Forelimb muscle (tissue), 1 donor: ENCODE measurements at places on chromosomes 4 and X.

DNA sequence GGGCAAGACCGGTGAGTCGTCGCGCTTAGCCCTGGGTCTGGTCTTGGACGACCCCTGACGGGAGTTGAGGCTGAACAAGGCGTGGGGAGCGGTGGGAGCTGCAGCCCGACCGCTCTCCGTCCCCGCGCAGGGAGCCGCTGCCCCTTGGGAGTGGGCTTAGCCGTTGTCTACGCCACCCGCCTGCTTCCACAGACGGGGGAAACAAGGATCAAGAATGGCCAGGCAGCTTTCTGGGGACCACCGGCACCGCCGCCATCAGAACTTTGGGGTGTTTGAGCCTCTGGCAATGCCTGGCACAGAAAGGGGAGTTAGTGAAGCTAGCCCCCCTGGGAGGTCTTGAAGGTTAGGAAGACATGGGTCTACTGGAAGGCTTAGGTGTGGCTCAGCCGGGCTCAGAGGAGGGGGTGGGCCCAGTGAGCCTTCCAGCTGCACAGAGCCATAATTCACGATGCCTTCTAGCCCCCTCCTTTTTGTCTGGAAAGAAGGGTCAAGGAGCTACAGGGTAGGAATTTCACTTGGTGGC lies 583 bp downstream of the RASL11B start:
- no peak for DNase-seq

DNA sequence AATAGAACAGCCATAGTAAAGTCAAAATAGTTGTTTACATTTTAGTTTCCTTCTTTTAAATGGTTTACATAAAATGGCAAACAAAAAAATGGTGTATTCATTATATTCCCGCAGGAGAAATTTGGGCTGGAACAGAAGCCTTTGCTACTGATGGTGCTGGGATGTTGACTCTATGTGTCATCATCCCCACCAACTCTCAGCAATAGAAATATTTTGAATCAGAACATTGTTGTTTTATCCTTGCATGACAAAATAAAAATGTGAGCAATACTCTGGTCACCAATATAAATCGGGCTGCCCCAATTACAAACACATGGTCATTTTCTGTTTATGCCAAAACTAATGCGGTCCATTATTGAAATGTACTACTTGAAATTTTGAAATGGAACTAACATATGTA lies 1131.6 kb upstream of the PCDH7 start:
- no peak for DNase-seq

DNA sequence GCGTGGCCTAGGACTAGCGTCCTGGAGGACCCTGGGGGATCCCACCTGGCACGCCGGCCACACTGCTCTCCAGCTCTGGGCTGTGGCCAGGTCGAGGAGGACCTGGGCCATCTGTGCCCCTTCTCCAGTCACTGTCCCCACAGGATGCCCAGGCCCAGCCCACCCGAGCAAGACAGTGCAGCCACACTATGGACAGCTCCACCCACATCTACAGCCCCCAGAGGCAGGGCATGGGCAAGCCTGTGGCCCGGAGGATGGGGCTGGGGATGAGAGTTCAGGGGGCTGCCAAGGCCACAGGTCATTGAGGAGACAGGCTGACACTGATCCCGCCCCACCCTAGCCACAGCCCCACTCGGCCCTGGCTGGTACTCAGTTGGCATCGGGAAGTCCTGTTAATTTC lies 30.3 kb downstream of the FAM53A start:
- no peak for DNase-seq

DNA sequence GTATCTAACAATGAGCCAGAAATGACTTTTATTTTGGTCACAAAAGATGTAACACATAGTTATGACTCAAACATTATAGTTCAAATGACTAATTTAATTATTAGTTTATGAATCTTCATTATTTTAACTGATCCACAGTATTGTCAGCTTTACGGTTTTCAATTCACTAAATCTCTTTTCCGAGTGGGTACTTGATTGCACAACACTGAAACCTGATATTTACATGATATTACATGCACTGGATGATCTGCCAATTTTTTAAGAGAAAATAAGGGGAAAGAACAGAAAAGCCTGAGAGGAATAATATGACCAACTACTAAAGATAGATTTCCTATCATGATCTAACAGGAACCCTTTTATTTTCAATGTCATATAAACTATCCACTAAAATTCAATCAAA lies 1446.0 kb downstream of the FSTL5 start:
- no peak for DNase-seq

DNA sequence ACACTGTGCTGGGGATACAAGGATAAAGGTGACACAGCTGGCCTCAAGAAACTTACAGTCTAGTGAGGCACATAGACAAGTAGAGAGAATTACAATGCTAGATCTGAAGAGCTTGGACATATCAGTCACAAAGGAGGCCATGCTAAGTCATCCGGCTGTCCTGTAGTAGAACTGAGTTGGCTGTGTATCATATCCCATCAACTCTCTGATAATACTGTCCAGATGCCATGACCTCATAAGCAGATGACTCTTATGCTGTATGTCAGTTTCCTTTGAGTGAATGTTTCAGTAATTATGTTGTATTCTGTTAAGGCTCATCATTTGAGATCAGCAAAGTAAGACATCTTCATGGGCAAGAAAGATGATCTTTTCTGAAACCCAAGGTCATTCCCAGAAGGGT lies 442.9 kb downstream of the MID1IP1 start:
- no peak for DNase-seq

- DNase-seq: no peak
These were observed 68.2 kb upstream of the TAPT1 start for GRCh38 chr4:16294455-16294854.

DNA sequence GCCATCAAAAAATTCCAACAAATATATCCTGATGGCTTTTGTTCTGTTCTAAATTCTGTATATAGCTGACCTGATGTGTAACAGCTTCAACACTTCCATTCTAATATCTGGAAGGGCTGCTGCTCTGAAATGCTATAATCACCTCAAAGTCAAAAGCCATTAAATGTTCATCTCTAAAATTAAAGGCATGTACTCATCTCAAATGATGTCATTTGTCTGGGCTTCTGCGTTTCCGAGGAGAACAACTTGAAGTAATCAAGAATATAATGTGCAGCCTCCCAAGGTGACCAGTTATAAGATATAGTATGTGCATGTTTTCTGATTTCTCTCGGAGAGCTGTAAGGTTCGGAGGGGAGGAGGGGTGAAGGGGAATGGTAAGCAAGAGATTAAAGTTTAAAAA lies 237.6 kb downstream of the SCFD2 start:
- DNase-seq: no peak

- DNase-seq: no peak
These were observed 1282.0 kb downstream of the PCDH7 start for GRCh38 chr4:32002037-32002747.

DNA sequence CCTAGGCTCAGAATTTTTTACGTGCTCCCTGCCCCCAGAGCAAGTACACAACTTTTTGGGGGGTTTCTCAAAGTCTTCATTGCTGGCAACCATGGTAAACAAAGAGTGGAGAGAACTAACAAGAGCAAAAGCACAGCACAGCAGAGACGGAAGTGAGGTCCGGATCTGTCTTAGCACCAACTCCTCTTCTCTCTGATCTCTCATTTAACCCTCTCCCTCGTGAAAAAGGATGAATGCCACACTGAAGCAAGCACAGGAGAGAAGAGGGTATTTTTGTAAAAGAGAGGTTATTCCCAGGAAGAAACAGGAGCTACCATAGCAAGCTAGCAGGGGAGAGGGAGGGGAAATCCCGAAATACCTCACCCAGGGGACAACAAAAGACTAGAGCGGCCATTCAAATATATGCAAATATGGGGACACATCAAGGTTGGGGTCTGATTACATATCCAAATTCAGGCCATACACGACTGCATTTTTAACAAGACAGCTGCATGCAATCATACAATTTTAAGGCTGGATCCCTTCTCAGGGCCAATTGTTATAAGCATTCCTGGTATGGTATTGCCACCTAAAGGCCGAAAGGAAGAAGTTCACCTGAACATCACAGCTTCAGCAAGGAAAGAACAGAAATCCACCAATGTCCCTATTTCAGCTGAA lies 46.6 kb downstream of the CD40LG start:
- DNase-seq: peak; percentile 32

GRCh38 chrX:143536176-143536575 lies 18.9 kb upstream of the SPANXN3 start:
- DNase-seq: no peak
